ENCODE measurements at places on chromosomes 11 and 22.

- no peak for DNase-seq
These were observed 9.4 kb downstream of the NCF4 start for GRCh38 chr22:36870250-36870649.

- DNase-seq = no peak
These were observed 123.8 kb downstream of the CD44 start for GRCh38 chr11:35262735-35263134.

DNA sequence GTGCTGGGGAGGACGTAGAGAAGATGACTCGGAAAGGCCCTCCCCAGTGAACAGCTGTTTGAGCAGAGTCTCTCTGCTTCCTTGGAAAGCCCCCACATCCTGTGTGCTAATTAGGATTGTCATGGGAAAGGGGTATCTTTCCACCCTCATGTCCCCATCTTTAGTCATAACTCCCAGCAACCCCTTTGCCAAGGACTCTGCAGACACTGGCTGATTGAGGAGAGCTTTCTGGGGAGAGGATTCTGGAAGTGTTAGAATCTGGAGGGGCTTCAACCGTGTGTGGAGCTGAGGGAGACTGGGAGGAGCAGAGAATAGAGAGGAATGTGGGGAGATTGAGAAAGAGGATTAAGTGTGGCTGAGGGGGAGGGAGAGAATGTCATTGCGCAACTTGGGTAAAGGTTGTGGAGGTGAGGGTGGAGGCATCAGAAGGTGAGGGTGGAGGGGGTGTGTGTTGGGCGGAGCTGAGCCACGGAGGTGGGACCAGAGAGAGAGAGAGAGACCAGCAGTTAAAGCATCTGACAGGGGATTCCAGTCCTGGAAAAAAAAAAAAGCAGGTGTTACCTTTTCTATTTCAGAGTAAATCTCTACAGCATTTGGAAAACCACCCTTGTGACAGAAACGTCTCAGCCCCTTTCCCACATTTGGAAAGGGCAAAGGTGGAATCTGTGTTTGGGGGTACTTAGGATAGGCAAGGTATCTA, 2.2 kb downstream of the DTX4 start:
- no peak for DNase-seq

GRCh38 chr11:27716835-27717234, 16.6 kb upstream of the BDNF start:
- no peak for DNase-seq

DNA sequence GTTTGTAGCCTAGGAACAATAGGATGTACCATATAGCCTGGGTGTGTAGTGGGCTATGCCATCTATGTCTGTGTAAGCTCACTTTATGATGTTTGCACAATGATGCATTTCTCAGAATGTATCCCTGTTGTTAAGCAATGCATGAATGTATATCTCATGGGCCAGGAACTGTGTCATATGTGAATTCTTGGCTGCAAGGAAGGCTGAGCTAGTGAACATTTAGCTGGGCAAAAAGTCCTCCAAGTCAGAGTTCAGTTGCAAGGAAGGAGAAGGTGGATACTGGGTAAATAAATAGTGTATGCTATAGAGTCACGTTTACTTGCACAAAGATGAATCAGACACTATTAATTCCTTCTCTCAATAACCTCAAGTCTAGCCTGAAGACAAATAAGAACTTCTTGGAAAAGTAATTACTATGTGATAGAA, 136.1 kb downstream of the EHF start:
- no peak for DNase-seq

DNA sequence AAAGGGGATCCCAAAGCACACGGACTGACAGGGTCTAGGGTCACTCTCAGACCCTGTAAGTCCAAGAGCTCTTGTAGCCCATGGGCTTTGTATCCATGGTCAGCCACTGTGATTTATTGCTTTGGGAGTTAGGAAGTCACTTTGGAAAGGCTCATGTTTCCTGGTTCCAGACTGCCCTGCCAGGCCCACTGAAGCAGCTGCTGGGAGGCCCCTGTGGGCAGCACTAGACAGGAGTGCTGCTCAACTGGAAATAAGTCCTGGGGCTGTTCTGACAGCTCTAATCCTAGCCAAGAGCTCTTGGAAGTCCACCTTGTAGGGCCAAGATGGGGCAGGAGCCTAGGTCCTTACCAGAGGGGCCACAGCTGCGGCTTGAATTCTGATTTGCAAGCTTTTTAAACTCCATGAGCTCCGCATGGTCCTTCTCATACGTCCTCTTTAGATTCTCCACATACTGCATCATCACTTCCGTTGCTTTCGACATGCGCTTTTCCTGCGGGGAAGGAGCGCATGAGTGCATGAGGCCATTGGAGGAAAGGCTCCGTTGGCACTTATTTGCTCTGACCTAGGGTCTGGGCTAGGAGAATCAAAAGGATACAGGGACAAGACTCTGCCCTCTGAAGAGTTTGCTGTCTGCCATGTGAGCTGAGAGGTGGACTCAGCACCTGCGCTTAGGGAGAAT, 32.2 kb upstream of the LYVE1 start:
- no peak for DNase-seq

DNA sequence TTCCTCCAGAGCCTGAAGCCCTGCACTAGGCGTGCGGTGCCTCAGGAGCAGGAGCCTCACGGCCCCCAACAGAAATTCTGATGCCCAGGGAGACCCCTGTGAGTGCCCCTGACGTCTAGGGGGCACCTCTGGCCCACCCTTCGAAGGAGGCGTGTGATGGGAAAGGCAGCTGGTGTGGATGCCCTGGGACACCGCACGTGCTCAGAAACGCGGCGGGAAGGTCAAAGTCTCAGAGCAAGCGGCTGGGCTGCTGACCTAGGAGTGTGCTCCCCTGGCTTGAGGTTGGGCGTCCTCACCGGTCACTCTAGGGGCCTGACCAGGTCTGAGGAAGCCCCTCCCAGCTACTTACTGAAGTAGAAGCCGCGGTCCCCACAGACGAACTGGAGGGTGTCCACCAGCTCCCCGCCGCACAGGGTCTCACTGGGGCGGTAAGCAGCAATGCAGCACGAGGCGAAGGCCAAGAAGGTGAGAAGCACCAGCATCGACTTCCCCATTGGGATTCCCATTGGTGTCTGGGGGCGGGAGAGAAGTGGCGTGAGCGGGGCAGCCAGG, 4.1 kb downstream of the IGF2 start:
- no peak for DNase-seq

- DNase-seq = no peak
These were observed 6.9 kb downstream of the IGF2 start for GRCh38 chr11:2132246-2132645.

GRCh38 chr11:66240781-66241136, 27.7 kb upstream of the RAB1B start:
- DNase-seq = no peak

GRCh38 chr22:46473021-46473779, 64.2 kb downstream of the CELSR1 start:
- DNase-seq = no peak

DNA sequence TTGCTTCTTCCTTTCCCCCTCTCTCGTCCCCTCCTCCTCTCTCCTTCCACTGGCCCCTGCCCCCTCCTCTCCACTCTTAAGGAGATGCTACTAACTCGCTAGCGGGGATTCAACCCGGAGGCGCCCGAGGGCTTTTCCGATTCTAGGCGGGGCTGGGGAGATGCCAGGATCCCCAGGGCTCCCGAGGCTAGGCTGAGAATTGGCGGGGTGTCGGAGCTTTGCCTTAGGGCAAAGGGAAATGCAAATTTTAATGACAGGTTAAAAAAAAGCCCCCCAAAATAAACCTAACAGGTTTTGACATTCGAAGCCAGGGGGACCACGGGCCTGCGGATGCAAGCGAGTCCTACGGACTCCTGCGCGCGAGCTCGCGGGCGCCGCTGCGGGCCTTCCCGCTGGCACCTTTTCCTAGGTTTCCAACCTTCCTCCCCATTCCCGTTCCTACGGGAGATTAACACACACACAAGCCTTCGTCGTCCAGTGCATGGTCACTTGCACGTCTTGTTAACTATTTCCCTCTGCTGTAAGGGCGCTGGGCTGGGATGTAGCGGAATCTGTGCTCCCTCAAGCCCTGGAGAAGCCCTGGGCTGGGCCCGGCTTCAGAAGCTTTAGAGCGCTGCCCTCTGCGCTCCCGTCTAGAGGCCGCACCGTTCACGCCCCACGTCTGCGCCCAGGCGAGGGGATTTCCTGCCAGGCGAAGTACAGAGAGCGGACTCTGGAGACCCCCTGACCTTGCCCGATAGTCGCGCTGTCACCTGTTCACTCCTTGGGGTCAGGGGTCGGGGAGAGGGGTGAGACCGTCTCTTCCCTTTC, 729 bp upstream of the ALX4 start:
- no peak for DNase-seq

DNA sequence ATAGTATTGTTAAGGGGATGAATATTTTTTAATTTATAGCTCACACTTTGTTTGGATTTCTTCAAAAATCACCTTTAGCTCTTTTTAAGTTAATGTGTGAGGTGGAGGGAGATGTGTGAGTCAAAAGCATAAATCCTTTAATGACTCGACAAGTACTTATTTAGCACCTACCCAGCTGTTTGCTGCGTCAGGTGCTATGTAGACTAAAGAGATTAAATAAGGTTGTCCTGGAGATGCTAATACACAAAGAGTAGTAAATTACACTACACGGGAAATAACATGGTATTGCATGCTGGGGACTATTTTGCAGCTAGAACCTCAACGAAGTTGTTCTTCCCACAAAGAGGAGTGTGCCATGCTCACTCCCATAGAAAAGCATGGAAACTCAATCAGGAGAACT, 583.3 kb upstream of the TENM4 start:
- DNase-seq = no peak

- no peak for DNase-seq
These were observed 37.5 kb downstream of the SESN3 start for GRCh38 chr11:95193541-95193940.

GRCh38 chr11:11971906-11972547, 36.4 kb downstream of the DKK3 start:
- no peak for DNase-seq

DNA sequence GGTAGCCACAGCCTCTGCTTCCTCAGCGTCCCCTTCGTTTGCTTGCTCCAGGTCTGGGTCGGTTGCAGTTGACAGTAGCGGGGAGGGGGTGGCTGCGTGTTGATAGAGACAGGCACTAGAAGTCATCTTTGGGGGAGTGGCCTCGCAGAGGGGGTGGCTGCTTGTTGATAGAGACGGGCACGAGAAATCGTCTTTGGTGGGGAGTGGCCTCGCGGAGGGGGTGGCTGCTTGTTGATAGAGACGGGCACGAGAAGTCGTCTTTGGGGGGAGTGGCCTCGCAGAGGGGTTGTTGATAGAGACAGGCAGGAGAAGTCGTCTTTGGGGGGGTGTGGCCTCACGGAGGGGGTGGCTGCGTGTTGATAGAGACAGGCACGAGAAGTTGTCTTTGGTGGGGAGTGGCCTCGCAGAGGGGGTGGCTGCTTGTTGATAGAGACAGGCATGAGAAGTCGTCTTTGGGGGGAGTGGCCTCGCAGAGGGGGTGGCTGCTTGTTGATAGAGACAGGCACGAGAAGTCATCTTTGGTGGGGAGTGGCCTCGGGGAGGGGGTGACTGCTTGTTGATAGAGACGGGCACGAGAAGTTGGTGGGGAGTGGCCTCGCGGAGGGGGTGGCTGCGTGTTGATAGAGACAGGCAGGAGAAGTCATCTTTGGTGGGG, 328.3 kb downstream of the TBC1D22A start:
- no peak for DNase-seq

DNA sequence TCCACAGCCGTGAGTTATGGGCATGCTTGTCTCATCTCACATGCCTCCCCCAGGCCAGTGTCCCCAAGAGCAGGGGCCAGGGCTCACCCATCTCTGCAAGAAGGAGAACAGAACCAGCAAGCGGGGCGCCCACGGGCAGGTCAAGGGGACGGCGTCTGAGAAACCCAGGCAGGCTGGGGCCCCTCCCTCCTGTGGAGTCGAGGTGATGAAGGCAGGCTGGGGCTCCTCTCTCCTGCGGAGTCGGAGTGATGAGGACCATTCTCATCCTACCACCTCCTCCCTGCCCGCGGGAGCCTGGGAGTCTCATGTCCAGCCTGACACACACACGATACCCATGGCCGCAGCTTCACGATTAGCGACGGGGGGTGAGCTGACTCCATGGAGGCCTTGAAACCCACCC, 141.9 kb downstream of the CTTN start:
- no peak for DNase-seq

DNA sequence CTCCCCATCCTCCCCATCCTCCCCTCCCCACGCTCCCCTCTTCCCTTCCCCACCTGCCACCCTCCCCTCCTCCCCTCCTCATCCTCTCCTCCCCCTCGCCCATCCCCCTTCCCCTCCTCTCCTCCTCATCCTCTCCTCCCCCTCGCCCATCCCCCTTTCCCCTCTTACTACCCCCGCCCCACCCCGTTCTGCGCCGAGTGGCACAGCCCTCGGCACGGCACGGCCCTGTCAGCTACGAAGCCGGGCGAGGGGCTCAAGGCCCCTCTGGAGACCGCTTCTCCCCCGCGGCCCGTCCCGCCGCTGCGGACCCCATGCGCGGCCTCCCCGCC, 449.9 kb downstream of the OPCML start:
- DNase-seq = no peak

DNA sequence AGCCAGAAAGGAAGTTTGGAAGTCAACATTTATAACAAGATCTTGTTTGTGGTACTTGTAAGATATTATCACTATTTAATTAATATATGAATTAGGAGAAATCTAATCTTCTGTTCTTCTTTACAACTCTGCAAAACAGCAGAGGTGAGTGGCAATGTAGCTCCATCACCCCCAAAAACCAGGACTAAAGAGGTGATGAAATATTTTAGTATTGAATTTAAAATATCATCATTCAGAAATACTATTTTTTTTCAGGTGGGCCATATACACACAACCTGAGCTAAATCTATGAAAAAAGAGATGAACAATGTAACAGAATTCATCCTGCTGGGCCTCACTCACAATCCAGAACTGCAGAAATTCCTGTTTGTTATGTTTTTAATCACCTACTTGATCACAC, at the start of gene OR4C45:
Gene OR4C45, plus strand, starts transcription at position 301 of the 400 bp plus-strand sequence.
- no peak for DNase-seq

GRCh38 chr11:104159356-104159755, 4.6 kb downstream of the PDGFD start:
- DNase-seq = no peak

DNA sequence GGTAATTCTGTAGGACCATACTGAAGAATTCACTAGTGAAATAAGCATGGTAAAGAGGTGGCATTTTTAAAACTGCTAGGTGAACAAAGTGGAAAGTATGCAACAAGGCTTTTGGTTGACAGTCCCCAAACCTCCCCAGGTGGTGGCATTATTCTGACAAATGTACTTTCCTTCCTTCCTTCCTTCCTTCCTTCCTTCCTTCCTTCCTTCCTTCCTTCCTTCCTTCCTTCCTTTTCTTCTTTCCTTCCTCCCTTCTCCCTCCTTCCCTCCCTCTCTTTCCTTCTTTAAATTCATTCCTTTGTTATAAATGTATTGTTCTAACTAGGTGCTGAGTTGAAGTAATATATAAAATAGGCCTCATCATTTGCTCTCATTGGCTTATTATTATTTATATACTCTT, 284.7 kb upstream of the ANO5 start:
- DNase-seq = no peak

DNA sequence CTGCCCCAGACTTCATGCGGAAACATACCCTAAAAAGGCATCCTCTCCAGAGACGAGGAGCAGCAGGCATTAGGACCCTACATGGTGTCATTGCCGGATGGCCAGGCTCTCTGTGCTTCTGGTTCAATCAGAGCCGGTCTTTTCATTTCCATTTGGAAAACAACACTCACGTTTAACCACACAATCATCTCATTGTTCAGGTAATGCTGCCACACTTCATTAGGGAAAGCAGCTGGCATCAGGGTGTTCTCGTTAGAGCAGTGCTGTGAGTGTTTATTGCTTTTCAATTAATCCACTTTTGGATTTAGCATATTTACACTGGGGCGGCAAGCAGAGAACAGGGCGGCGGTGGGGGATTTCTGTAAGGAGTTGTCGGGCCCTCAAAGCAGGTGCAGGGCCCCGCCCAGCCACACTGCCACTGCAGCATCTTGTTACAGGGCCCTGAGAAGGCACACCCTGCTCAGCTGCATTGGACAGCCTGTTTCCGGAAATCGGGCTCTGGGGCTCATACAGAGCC, 338.6 kb downstream of the SHANK2 start:
- no peak for DNase-seq
